Amniotic epithelial cell (primary cell): ENCODE measurements at places on chromosomes 11 and 22.

- DNase-seq, result no peak
These were observed 112.0 kb upstream of the TTC12 start for GRCh38 chr11:113202431-113202830.

- DNase-seq, result peak; percentile 85
These were observed 437.4 kb downstream of the JRKL start for GRCh38 chr11:96827164-96827563.

GRCh38 chr11:75152090-75152489 lies 1.2 kb downstream of the SLCO2B1 start:
- no peak for DNase-seq

- peak; percentile 7 for DNase-seq
These were observed 686.3 kb downstream of the NTM start for GRCh38 chr11:132056689-132057088.

DNA sequence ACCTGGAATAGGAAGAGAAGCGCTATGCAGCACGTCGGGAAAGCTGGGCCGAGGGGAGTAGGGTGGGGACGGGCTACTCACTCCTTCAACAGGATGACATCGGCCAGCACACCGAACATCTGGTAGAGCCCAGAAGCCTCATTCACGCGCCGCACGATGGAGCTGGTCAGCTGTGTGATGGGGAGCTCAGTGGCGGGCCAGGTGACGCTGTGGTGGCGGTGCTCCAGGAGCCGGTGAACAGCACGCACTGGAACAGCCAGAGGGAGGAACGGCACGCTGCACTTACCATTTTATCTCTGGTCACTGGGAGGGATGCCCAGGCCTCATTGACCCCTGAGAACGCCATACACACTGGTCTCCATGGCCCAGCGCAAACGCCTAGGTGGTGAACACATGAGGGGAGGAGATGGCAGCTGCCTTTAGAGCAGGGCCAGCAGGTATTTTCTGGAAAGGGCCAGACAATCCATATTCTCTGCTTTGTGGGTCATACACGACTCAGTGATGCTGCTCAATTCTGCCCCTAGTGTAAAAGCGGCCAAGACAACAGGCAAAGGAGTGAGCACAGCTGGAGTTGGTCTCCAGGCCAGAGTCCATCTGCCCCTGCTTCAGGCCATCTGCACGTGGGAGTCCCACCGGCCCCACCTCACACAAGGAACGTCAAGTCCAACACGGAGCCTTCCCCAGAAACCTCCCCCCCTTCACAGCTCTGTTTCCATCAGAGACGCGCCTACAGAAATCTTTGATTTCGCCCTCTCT lies 8.8 kb downstream of the FOXRED2 start:
- DNase-seq, result no peak

DNA sequence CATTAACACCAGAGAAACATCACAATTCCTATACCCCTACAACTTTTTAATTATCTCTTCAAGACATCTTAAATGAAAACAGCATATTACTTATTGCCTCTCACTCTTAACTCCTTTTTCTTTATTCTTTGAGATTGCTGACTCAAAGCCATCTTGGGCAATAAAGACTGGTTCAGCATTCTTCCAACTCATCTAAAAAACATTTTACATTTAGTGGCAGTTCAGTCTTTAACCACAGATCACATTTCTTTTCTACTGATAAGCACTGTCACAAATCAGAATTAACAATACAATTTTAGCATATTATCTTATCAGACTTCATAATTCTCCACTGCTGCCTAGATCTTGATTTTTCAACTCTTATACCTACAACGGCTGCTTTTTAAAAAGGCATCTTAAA lies 34.0 kb downstream of the SIK3 start:
- DNase-seq, result peak; percentile 78

- DNase-seq, result peak; percentile 47
These were observed 652.6 kb downstream of the METTL15 start for GRCh38 chr11:28760676-28761390.
